ENCODE measurements at places on chromosomes 4 and X.
A peak's percentile ranks its signal among the peaks of the same experiment; 100 is the strongest.

DNA sequence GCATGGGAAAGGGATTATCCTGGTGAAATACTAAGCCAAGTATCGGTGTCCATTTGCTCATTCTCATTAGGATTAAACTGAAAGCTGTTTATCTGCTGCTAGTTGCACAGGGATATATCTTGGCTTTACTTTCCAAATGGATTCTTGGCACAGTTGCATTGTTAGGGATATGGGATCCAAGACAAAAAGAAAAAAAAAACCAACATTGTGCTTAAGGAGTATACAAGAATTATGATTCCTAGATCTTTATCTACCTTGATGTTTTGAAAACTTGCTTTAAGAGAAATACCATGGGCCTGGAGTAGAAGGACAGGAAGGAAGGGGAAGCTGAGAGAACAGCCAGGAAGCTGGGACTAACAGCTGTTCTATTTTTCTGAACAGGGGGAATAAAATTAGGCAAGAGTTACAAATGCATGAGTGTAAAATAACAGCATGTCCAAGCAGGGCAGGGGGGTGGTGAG is 107.6 kb downstream of the ATXN3L start:
- no peaks in the 10 kb centered on the region for H3K4me1 ChIP-seq
- no peaks in the 10 kb centered on the region for H3K27me3 ChIP-seq
- no peak overlapping the region for H3K4me3 ChIP-seq
- H3K27ac ChIP-seq = no peak overlapping the region
- no peaks in the 10 kb centered on the region for H3K36me3 ChIP-seq

- H3K27me3 ChIP-seq = no peaks in the 10 kb centered on the region
- no peak overlapping the region for H3K4me3 ChIP-seq
- H3K4me1 ChIP-seq = no peaks in the 10 kb centered on the region
- H3K27ac ChIP-seq = no peak overlapping the region
- DNase-seq = no peak
Observed at GRCh38 chrX:149298111-149298510, 207.0 kb downstream of the IDS start.

GRCh38 chr4:169621731-169622492 is 1.5 kb downstream of the CLCN3 start:
- peaks cover 63% of the 10 kb centered on the region for H3K4me1 ChIP-seq
- no peaks in the 10 kb centered on the region for H3K27me3 ChIP-seq
- peak overlapping the region; percentile 100 for H3K27ac ChIP-seq
- no peak for DNase-seq
- H3K36me3 ChIP-seq = no peaks in the 10 kb centered on the region

DNA sequence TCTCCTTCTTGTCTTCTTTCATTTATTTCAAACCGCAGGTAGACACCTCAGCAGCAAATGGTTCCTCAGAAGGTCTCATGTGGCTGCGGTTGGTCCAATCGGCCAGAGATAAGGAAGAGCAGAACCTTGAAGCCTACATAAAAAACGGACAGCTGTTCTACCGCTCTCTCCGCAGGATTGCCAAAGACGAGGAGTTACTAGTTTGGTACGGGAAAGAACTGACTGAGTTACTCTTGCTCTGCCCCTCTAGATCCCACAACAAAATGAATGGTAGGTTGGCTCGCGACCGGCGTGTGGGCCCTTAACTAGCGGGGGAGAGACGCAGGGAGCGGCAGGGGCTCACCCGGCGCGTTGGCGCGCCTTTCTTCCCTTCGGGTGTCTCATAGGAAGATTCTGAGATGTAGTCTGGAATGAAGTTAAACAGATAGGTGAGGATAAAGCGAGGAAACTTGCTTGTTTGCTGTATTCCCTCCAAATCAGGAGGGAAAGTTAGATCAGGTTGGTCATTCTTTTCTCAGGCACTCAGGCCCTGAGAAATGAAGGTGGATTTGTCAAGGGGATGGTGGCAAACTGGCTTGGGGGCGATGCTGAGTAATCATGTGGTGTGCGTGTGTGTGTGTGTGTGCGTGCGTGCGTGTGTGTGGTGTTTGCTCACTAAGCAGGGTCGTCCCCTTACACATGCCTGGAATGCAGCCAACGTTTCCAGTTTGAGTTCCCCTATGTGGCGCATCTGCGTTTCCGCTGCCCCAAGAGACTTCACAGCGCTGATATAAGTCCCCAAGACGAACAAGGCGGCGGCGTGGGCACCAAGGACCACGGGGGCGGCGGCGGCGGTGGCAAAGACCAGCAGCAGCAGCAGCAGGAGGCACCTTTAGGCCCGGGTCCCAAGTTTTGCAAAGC is 4.2 kb downstream of the PRDM8 start:
- H3K27ac ChIP-seq = peak overlapping the region; percentile 81
- H3K27me3 ChIP-seq = peaks cover 20% of the 10 kb centered on the region
- peaks cover 32% of the 10 kb centered on the region for H3K4me1 ChIP-seq

Data from activated naive CD8-positive, alpha-beta T cell treated with anti-CD3 and anti-CD28 coated beads, Interleukin-2, amount 50 U/mL, for 24 hours (primary cell).